ENCODE measurements at places on chromosomes 12 and 14.

GRCh38 chr12:59403259-59403932, 192.4 kb upstream of the SLC16A7 start:
- no peak for DNase-seq

DNA sequence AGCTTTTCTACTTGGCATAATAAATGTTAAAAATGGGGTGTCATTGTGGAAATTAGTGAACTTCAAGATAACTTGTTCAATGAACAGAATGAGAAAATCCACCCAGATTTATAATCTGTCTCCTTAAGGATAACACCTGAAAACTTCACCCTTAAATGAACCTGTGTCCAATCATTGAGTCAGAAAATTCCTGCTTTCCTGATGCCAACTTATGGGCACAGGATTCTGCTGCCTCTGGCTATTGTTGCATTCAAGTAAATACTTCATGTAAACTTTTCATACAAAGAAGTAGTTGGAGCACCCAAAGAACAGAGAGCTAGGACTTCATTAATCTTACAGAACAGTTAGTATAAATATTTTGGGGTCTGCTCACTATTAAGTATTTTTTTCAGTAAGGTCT, 98.9 kb upstream of the PLEKHA5 start:
- no peak for DNase-seq

- no peak for DNase-seq
Measured at GRCh38 chr14:104726600-104727451, 2.8 kb downstream of the ADSS1 start.

- DNase-seq, result no peak
Measured at GRCh38 chr14:87014856-87015255, 978.1 kb downstream of the GALC start.

- DNase-seq, result no peak
Measured at GRCh38 chr14:31124197-31124596, 83.4 kb downstream of the HECTD1 start.
